ENCODE measurements at places on chromosomes 5 and 9.
A peak's percentile ranks its signal among the peaks of the same experiment; 100 is the strongest.

DNA sequence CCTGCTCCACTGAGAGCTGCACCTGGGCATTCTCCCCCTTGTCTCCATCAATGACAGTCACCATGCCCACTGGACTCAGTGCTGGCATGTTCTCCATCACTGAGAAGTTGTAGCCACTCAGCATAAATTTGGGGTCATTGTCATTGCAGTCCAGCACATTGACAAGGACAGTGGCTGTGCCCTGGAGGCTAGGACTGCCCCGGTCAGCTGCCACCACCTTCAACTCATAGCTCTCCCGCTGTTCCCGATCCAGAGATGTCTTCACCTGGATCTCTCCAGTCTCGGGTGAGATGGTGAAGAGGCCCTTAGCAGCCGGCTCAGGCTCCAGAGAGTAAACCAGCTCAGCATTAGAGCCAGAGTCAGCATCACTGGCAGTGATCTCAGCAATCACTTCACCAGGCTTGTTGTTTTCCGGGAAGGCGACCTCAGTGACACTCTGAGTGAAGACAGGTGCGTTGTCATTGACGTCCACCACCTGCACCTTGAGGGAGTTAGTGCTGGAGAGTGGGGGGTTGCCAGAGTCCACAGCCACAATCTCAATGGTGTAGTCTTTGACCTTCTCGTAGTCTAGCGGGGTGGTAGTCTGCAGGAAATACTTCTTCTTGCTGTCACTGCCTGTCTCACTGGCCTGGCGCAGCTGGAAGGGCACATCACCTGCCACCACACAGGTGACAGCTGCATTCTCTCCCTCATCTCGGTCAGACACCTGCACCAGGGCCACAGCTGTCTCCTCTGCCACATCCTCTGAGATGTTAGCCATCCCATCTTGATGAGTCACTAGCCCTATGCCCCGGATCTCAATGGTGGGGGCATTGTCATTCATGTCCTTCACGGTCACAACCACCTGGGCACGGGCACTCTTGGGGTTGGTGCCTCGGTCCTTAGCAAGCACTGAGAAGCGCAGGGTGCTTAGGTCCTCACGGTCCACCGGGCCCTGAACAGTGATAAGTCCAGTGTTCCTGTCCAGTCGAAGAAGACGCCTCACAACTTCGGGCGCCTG, 13.5 kb downstream of the PCDH1 start:
- no peak for DNase-seq

GRCh38 chr5:168364750-168365550, 73.5 kb downstream of the WWC1 start:
- no peak for DNase-seq

DNA sequence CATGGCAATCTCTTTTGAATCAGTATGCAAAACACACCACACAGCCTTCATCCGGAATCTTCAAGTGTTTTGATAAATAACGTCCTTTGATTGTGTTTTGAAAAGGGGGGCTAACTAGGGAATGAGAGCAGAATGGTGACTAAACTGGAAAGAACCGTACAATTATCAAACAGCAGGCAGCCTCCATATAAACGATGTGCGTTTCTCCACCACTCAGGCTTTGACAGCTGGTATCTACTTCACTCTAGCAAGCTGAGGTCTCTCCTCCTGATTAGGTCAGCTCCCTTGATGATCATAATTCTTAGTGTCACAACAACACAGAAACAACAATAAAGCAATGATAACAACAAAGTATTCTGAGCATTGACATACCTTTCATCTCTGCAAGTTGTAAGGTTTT, 465.9 kb downstream of the TUSC1 start:
- DNase-seq = no peak

DNA sequence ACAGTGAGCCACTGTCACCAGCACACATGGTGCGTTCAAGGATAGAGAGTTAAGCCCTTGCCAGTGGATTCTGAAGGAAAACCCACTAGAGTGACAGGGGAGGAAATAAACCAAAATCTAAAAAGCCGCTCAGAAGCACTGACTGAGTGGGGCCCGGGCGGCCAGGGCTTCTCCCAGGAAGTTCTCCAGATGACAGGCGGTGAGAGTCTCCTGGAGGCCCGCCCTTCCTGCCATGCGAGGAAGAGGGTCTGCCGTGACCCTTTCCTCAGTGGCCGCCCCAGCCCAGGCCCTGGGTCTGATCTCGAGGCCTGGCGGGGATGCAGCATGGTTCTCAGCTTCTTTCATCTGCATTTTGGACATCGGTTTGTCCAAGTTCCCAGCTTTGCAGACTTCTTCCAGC, 14.9 kb downstream of the OLFM1 start:
- DNase-seq = no peak

GRCh38 chr5:17000291-17000939, 64.3 kb upstream of the MYO10 start:
- DNase-seq = no peak

GRCh38 chr9:98185611-98186171, 6.7 kb downstream of the CORO2A start:
- no peak for DNase-seq

DNA sequence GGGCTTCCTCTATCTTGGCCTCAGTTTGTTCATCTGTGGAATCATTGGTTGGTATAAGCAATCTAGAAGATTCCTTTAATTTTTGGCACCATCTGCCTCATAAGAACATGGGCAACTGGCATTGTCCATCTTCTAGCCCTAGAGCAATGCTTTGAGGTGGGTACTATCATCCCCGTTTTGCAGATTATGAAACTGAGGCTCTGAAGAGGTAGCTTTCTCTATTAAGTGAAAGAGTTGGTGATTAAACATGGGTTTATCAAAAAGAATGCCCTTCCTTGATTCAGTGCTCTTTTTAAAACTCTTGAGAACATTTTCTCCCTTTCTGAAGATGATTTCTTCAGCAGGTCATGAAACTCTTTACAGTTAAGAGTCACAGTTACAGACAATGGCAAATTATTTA, 42.4 kb upstream of the TGFBR1 start:
- no peak for DNase-seq

DNA sequence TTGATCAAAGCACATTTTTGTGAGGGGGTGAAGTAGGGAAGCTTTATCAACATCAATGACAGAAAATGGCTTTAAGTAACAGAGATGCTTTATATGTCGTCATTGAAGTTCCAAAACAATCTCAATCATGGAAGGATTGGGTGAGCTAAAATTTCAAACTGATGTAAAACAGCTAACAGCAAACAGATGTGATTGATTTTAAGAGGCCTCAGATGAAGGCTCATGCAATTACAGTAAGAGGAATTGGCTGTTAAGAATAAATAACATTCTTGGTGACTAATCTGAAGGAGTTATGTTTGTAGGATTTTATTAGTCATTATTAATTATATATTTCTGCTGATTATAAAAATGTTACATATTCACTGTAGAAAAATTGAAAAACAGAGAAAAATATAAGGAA, 63.5 kb upstream of the PUM3 start:
- DNase-seq = no peak

DNA sequence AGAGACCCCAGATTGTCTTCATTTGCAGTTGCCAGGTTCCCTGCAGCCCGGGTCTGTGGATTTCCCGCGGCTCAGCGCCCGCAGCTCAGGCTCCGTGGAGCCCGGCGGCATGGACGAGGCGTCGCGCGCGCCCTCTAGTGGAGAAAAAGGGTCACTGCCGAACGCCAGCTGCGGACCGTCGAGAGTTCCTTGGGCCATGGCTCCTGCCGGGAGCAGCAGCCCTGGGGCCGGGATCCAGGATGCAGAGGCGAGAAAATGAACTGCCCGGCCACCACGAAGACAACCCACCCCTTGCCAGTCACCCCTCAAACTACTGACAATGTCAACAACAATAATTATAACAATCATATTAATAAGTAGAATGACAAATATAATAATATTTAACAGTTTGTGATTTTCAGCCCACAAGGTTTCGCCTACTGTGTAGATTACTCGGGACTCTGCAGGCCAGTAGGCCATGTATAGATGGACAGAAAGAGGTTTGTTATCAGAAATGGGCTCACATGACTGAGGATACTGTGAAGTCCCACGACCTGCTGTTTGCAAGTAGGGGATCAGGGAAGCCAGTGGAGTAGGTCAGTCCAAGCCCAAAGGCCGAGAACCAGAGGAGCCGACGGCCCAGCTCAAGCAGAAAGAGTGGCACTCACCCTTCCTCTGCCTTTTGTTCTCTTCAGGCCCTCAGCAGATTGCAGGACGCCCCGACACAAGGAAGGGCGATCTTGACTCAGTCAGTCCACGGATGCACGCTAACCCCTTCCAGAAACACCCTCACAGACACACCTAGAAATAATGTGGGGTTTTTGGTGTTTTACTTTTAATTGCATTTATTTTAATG, 43.1 kb downstream of the BOD1 start:
- DNase-seq = peak; percentile 77

DNA sequence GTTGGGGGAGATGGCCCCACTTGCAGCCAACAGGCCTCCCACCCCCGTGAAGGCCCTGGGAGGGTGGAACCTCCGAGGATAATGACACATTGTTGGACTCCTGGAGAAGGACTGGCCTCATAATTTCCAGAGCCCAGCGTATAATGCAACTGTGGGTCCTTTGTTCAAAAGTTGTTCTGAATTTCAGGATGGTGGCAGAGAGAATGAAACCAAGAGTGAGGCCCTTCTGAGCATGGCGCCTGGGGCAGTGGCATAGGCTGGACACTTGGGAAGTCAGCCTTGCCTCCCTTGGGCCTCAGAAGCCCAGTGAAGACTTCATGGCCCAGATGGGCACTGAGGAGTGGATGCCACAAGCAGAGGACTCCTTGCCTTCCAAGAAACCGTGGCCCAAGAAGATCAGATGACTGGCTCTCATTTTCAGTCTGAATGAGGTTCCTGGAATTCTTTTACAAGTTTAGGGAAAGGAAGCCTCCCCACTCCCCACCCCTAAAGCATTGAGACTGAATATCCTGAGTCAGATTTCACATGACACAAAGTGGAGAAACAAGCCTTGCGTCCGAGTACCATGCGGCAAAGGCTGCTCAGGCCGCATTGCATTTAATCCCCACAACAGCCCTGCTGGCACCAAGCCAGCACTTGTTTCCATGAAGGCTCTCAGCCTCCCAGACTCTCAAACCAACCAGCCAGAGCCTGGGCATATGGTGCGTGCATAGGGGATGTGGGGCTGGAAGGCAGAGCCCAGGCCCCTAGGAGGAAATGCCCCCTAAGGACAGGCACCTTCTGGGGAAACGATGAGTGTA, 96.7 kb upstream of the SMIM23 start:
- DNase-seq = no peak

DNA sequence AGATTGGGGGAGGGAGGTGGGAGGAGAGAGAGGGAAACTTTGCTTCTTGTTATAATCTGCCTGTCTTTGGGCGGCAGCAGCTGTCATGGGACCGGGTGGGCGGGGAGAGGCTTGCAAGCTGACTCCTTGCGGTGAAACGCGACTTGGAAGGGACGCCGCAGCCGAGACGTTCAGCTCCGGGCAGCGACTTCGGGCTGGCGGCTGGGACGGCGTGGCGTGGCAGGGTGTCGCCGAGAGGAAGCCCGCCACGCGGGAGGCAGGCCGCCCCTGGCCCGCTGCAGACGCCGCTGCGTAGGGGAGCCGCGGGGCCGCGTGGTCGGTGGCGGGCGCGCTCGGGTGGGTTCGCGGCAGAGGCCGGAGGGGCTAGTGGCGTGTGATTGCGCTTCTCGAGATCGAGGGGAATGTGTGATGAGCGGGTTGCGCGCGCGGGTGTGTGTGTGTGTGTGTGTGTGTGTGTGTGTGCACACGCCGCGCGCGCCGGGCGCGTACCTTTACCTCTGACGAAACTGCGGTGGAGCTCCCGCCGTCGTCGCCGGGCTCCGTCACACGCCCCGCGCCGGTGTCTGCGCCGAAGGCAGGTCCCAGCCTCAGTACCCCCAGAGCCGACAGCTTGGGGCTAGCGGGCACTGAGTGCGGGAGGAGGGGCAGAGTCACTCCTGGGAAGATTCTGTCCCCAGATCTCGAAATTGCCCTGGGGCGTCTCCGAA, 1.7 kb downstream of the PPARGC1B start:
- DNase-seq = peak; percentile 86

- DNase-seq = peak; percentile 89
Observed at GRCh38 chr9:70438341-70438928, 24.0 kb upstream of the KLF9 start.

GRCh38 chr5:2747363-2748162, 3.9 kb downstream of the IRX2 start:
- DNase-seq = peak; percentile 44

GRCh38 chr5:15959370-15960164, 220.0 kb downstream of the MARCHF11 start:
- DNase-seq = no peak

- no peak for DNase-seq
Observed at GRCh38 chr5:132797651-132798050, 15.5 kb upstream of the SOWAHA start.

DNA sequence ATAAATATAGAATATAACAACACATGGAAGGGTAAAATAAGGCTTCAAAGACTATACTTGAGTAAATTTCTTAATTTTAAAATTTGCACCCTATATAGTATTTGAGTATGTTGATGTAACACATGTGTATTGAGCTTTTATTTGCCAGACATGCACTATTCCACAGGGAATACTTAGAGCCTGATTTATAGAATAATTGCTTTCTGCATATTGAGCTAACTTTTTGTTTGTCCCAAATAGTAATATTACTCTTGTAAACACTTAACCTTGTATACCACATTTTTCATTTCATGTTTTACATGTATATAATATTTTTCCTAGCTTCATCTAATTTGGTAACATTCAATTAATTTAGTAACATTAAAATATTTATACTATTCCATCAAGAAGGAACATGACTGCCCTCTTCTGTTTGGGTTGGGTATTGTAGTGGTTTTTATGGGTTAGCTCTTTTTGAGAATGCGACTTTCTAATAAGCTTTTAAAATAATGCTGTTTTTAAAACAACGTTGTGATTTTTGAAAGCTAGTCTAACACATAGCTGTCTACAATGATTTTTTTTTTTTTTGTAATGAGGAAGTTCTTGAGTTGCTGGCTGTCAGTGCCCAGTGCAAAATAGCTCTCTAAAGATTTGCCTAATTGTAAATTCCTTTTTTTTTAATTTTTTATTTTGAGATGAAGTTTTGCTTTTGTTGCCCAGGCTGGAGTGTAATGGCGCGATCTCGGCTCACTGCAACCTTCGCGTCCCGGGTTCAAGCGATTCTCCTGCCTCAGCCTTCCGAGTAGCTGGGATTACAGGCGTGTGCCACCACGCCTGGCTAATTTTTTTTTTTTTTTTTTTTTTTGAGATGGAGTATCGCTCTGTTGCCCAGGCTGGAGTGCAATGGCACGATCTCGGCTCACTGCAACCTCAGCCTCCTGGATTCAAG, 4.8 kb downstream of the SUB1 start:
- no peak for DNase-seq

DNA sequence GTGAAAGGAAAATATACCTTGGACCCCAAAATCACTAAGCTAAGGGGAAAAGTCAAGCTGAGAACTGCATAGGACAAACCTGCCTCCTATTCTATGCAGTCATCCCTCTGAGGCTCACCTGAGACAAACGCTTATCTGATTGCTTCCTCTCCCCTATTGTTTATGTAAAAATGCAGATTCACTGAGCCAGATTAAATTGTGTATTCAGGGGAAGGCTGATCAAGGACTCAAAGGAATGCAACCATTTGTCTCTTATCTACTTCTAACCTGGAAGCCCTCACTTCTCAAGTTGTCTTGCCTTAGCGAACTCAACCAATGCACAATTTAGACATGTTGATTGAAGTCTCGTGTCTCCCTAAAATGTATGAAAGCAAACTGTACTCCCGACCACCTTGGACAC, 13.3 kb downstream of the SPARC start:
- no peak for DNase-seq

- no peak for DNase-seq
Observed at GRCh38 chr5:157486861-157487260, 26.8 kb downstream of the NIPAL4 start.

All from right atrium auricular region (tissue), 2 donors.